A549 treated with ZK216348 at 1 μM for 4 hours (cell line): ENCODE measurements at places on chromosomes 5 and 9. TPM values are rescaled to one million over a fixed set of nuclear protein-coding genes. Genes with fewer than 3 reads are reported as not detected.

Gene RFESD
- 1.9 to 3.0 TPM (median 2.6 TPM) in 5 replicates for total RNA-seq

Gene NFIB
- total RNA-seq: 6.1 to 12.1 TPM (median 10.8 TPM) in 5 replicates

Gene ZDHHC11
- total RNA-seq: 11.9 to 21.0 TPM (median 19.8 TPM) in 5 replicates

Gene HEMGN
- not detected in 5 replicates for total RNA-seq

Gene SPATA31E1
- total RNA-seq: not detected in 5 replicates

Gene NCS1
- 28.4 to 55.9 TPM (median 48.8 TPM) in 5 replicates for total RNA-seq

Gene ALAD
- 10.4 to 17.4 TPM (median 14.8 TPM) in 5 replicates for total RNA-seq

Gene ATP10B
- not detected in 5 replicates for total RNA-seq

Gene RANBP17
- 2.1 to 3.0 TPM (median 2.6 TPM) in 5 replicates for total RNA-seq

Gene FBN2
- total RNA-seq: 12.9 to 22.2 TPM (median 18.6 TPM) in 5 replicates

Gene GAPT
- not detected in 5 replicates for total RNA-seq

Gene F2RL2
- 2.9 to 5.2 TPM (median 4.0 TPM) in 5 replicates for total RNA-seq

Gene FOXD4L4
- total RNA-seq: 0.08 to 0.13 TPM (median 0.13 TPM) in 3 of 5 replicates, not detected in the others

Gene UBTD2
- 10.1 to 19.0 TPM (median 14.1 TPM) in 5 replicates for total RNA-seq

Gene ENTREP1
- total RNA-seq: 0.61 to 0.74 TPM (median 0.65 TPM) in 5 replicates

Gene GPBP1
- 33.6 to 56.1 TPM (median 39.5 TPM) in 5 replicates for total RNA-seq

Gene TAF1L
- 0.02 TPM in 1 of 5 replicates, not detected in the others for total RNA-seq

Gene SEMA5A
- total RNA-seq: not detected in 5 replicates

Gene TSLP
- total RNA-seq: not detected in 5 replicates

Gene ACTBL2
- total RNA-seq: 0.09 to 0.12 TPM in 2 of 5 replicates, not detected in the others

Gene HINT2
- 58.4 to 99.6 TPM (median 93.8 TPM) in 5 replicates for total RNA-seq

Gene GLRA1
- total RNA-seq: not detected in 5 replicates

Gene SPATA31C2
- total RNA-seq: not detected in 5 replicates

Gene FOXE1
- total RNA-seq: 2.9 to 4.5 TPM (median 4.3 TPM) in 5 replicates

Gene GDA
- 0.90 to 1.5 TPM (median 1.3 TPM) in 5 replicates for total RNA-seq

Gene ZNF782
- total RNA-seq: 1.4 to 2.6 TPM (median 2.0 TPM) in 5 replicates

Gene GIN1
- total RNA-seq: 2.6 to 9.2 TPM (median 5.0 TPM) in 5 replicates

Gene LIX1
- not detected in 5 replicates for total RNA-seq

Gene BASP1
- 220 to 349 TPM (median 293 TPM) in 5 replicates for total RNA-seq

Gene PDE6A
- 0.19 to 0.38 TPM (median 0.25 TPM) in 5 replicates for total RNA-seq

Gene GFPT2
- total RNA-seq: 41.3 to 62.8 TPM (median 57.6 TPM) in 5 replicates

Gene LOX
- total RNA-seq: 0.76 to 1.7 TPM (median 1.4 TPM) in 5 replicates

Gene RGS7BP
- total RNA-seq: not detected in 5 replicates

Gene PDZD2
- total RNA-seq: 0.15 to 0.45 TPM (median 0.25 TPM) in 5 replicates

Gene FBXW2
- 38.7 to 41.1 TPM (median 40.2 TPM) in 5 replicates for total RNA-seq

Gene PTGES
- 117 to 168 TPM (median 139 TPM) in 5 replicates for total RNA-seq

Gene TJP2
- 3.2 to 5.8 TPM (median 5.1 TPM) in 5 replicates for total RNA-seq

Gene PDE8B
- total RNA-seq: 1.1 to 3.0 TPM (median 1.9 TPM) in 5 replicates

Gene HAND1
- 0.15 to 0.37 TPM (median 0.28 TPM) in 4 of 5 replicates, not detected in the other for total RNA-seq

Gene CCDC192
- not detected in 5 replicates for total RNA-seq

Gene PCDHB13
- total RNA-seq: 0.06 to 0.20 TPM (median 0.08 TPM) in 4 of 5 replicates, not detected in the other

Gene FGFR4
- total RNA-seq: 10.3 to 26.0 TPM (median 25.5 TPM) in 5 replicates

Gene ANKRD33B
- total RNA-seq: 8.5 to 15.0 TPM (median 11.3 TPM) in 5 replicates

Gene ANKDD1B
- 0.14 to 0.17 TPM in 2 of 5 replicates, not detected in the others for total RNA-seq

Gene FCN2
- total RNA-seq: not detected in 5 replicates

Gene C8G
- total RNA-seq: 0.56 to 2.0 TPM (median 1.1 TPM) in 4 of 5 replicates, not detected in the other

Gene HTR4
- not detected in 5 replicates for total RNA-seq

Gene FOXD4L5
- total RNA-seq: 0.06 to 0.11 TPM (median 0.11 TPM) in 3 of 5 replicates, not detected in the others

Gene F2RL1
- 209 to 272 TPM (median 236 TPM) in 5 replicates for total RNA-seq

Gene ECSCR
- not detected in 5 replicates for total RNA-seq

Gene LECT2
- total RNA-seq: not detected in 5 replicates

Gene FOXD4L3
- 0.25 TPM in 1 of 5 replicates, not detected in the others for total RNA-seq

Gene OR1Q1
- total RNA-seq: 0.15 TPM in 1 of 5 replicates, not detected in the others

Gene GBGT1
- 1.5 to 3.0 TPM (median 2.2 TPM) in 5 replicates for total RNA-seq

Gene ERMP1
- 17.7 to 23.2 TPM (median 18.7 TPM) in 5 replicates for total RNA-seq

Gene TMEM174
- not detected in 5 replicates for total RNA-seq

Gene HAVCR2
- total RNA-seq: 0.20 to 0.70 TPM (median 0.41 TPM) in 5 replicates

Gene FOXD4
- total RNA-seq: 0.34 to 0.94 TPM (median 0.49 TPM) in 5 replicates
